ENCODE measurements at places on chromosomes 7 and 10.

- no peak for DNase-seq
These were observed 48.4 kb upstream of the NKX6-2 start for GRCh38 chr10:132834311-132834761.

DNA sequence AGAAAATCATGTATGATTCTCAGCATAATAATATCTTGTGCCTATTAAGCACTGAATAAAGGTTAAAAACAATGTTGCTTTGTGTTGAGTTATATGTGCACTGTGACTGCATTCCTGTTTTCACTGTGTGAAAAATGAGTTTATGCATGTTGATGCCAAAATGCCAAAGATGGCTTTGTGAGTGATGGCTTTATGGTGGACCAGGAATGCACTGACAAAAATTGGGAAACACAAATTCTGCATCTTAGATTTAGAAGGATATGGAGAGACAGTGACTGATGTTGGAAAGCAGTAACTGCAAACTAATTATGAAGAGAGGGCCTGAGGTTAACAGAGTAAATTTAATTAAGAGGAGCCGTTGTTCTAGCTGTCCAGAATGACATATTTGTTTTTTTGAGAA, 440.4 kb downstream of the KIF20B start:
- no peak for DNase-seq

DNA sequence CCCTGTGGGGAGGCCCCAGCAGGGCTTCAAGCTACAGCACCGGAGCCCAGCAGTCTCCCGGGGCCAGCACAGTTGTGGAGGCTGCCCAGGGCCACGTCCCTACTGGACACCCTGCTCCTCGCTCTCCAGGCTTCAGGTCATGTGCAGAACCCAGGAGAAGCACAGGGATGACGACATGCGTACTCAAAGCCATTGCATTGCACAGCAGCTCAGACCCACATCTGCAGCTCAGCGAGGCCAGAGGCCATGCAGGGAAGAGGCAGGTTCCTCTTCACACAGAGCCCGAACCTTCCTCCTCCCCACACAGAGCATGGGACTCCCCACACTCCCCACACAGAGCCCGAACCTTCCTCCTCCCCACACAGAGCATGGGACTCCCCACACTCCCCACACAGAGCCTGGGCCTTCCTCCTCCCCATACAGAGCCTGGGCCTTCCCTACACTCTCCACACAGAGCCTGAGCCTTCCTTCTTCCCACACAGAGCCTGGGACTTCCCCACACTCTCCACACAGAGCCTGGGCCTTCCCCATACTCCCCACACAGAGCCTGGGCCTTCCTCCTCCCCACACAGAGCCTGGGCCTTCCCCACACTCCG, 12.3 kb downstream of the CFAP46 start:
- DNase-seq: no peak

GRCh38 chr7:155260498-155260872, 37.2 kb upstream of the INSIG1 start:
- no peak for DNase-seq

DNA sequence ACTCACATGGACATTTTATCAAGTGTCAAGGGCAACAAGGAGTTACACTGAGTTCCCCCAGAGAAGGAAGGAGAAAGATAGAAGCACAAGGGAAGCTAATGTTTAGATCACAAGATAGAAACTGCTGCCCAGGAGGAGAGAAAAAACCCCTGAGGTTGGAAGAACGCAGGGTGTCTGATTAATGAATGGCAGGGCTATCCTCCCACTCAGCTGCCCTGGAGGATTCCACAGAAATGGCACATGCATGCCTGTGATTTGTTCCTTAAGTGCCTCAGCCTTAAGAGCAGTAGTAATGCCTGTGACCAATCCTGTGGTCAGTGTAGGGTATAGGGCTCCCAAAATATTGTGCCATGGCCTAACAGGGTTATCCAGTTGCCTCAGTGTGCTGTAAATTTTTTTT, 20.2 kb downstream of the DNAJB9 start:
- no peak for DNase-seq

GRCh38 chr7:18038382-18038781, 10.7 kb upstream of the PRPS1L1 start:
- no peak for DNase-seq

DNA sequence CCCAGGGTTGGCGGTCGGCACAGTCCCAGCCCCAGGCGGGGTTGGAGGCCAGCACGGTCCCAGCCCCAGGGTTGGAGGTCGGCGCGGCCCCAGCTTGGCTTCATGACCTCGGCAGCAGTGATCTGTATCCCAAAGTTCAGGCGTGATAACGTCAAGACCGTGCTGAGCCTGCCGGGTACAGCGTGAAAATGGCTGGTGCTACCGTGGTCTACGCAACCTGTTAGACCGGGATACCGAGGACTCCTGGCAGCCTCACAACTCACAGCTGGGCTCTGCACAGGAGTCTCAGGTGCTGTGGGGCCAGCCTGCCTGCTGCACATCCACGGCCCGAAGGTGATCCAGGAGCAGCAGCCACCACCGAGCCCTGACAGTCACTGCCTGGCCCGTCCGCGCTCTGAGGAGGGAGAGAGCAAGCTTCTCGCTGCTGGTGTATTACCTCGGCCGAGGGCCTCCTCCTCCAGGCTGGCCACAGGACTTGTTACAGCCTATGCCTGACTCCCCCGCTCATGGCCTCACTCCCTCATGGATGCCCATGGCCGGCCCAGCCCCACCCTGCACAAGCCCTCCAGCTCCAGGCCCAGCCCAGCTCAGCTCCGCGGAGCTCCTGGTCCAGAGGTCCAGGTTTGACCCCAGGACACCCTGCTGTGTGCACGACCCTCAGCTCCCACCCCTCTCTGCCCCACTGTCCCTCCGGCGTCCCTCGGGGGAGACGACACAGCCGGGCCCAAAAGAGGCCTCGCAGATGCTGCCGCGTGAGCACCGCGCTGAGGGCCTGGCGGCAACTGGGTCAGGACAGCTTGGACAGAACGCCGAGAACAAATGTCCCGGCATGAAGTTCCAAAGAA, 156.0 kb downstream of the ELFN1 start:
- no peak for DNase-seq

- no peak for DNase-seq
These were observed 94.5 kb downstream of the SEC61G start for GRCh38 chr7:54664235-54665228.

DNA sequence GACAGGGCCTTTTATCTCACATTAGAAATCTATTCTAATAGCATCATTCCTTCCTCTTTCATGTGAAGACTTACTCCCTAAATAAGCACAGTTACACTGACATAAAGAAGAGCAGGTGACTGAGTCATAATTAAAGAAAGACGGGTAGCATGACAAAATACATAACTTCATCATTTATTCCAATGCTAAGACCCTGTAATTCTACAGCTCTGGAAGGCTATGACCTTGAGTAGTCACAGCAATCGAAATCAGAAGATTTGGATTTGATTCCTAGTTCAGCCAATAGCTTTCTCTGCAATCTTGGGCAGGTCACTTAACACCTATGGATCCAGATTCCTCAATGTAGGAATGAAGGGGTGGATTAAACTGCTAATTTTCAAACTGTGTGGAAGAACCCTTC, 42.7 kb downstream of the KDM7A start:
- DNase-seq: no peak

DNA sequence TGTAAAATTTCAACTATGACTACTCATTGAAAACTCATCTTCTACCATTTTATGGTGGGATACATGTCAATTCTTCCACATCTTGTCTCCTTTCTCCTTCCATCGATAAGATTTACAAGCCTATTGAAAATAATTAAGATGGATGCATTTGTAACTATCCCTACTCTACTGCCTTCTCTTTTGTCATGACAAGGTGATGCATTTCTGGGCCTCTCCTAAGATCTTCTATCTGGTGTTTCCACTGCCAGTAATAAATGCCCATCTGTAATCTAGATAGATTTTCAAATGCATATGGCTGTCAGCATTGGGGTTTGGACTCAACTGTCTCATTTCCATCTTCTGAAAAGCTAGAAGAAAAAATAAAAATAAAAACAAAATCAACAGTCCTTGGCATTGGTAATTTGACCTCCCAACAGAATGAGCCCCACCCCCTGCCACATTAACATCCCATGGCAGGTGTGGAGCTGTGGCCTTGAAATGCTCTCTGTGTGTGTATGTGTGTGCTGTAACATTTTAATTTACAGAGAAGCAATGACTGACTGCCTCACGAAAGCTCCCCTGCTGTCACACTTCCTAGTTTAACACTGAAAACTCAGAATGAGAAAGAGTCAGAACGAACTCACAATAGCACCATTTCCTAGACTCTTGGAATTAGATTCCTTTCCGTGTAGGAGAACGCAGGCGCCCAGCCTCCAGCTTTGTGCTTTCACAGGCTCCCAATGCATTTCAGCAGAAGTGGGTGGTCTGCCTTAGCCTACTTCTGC, 74.2 kb downstream of the RHOBTB1 start:
- no peak for DNase-seq

- no peak for DNase-seq
These were observed 48.8 kb downstream of the PLPP4 start for GRCh38 chr10:120505866-120506265.

- DNase-seq: no peak
These were observed 544.4 kb downstream of the DNAJB6 start for GRCh38 chr7:157881048-157881771.

- DNase-seq: no peak
These were observed 169.9 kb downstream of the RNF133 start for GRCh38 chr7:122528879-122529481.

- DNase-seq: no peak
These were observed 17.2 kb downstream of the CHST15 start for GRCh38 chr10:124076148-124076733.

- no peak for DNase-seq
These were observed 1065.8 kb upstream of the GHITM start for GRCh38 chr10:83073472-83073871.

DNA sequence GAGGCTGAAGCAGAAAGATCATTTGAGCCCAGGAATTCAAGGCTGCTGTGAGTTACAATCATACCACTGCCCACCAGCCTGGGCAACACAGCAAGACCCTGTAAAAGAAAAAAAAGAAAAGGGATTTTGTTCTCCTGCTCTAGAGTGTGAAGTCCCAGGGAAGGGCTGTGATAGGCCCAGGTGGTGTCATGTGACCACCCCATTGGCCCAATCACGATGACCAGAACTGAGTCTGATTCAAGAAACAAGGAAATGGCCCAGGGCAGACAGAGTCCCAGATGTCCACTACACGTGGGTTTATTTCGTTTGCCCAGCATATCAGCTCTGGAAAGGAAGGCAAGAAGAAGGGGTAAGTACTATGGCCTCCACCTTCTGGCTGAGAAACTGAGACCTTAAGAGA, 81.3 kb upstream of the CUX1 start:
- DNase-seq: no peak

GRCh38 chr7:156223935-156224832, 411.9 kb upstream of the SHH start:
- no peak for DNase-seq

DNA sequence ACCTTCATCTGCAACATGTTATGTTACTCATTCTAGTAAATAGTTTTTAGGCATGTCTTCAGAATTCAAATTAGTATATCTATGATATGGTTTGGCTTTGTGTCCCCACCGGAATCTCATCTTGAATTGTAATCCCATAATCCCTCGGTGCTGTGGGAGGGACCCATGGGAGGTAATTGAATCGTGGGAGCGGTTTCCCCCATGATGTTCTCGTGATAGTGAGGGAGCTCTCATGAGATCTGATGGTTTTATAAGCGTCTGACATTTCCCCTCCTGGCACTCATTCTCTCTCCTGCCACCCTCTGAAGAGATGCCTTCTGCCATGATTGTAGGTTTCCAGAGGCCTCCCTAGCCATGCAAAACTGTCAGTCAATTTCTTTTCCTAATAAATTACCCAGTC, 20.4 kb upstream of the GPR37 start:
- DNase-seq: no peak
